ENCODE measurements at places on chromosomes 13 and 19.

- no peak for DNase-seq
Measured at GRCh38 chr13:49097374-49097773, 121.7 kb downstream of the FNDC3A start.

GRCh38 chr13:34265046-34265679 is 447.2 kb downstream of the RFC3 start:
- DNase-seq: no peak

- DNase-seq: peak; percentile 5
Measured at GRCh38 chr19:45200568-45200967, 22.0 kb downstream of the BLOC1S3 start.

DNA sequence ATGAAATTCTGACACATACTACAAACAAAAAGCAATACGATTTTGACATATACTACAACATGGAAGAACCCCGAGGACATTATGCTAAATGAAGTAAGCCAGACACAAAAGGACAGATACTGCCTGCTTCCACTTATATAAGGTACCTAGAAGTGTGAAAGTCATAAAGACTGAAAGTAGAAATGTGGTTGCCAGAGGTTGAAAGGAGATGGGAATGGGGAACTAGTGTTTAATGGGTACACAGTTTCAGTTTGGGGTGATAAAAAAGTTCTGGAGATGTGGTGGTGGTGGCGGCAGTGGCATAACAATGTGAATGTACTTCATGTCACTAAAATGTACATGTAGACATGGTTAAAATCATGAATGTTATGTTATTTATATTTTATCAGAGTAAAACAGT is 12.1 kb upstream of the NDFIP2 start:
- DNase-seq: no peak

GRCh38 chr19:5064896-5065295 is 96.0 kb downstream of the KDM4B start:
- DNase-seq: no peak

DNA sequence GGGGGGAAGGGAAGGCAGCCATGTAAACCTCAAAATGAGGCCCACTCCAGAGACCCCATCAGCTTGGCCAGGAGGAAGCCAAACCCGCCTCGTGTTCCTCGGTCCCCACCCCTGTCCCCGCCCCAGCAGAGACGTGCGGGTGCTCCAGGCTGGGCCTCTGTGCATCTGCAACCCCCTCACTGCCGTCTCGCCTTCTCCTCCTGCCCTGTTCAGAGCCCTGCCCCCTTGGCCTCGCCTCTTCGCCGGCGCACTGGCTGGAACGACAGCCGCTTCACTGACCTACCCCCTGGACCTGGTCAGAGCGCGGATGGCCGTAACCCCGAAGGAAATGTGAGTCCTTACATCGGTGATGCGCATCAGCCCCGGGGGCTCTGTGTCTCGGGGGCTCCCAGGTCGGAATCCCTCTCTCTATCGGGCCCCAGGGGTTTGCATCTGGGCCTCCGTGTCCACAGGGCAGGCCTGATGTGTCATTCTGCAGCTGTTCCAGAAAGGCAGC is 32.2 kb downstream of the TMEM161A start:
- DNase-seq: no peak

DNA sequence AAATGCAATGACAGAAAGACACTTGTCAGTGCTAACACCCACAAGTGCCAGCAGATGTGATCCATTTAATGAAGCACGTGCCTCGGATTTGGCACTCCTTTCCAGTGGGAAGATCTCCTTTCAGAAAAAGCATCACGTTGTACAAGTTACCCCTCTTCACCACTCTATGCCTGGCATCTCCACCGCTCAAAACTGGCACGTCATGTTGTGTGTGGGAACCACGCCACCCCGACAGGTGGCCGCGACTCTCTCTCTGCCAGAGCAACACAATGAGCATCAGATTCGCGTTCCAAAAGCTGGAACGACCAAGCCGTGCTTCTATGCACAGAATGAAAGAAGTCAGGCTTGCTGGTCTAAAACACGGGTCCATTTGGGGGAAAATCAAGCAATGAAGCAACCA is 24.3 kb downstream of the TMTC4 start:
- DNase-seq: no peak

DNA sequence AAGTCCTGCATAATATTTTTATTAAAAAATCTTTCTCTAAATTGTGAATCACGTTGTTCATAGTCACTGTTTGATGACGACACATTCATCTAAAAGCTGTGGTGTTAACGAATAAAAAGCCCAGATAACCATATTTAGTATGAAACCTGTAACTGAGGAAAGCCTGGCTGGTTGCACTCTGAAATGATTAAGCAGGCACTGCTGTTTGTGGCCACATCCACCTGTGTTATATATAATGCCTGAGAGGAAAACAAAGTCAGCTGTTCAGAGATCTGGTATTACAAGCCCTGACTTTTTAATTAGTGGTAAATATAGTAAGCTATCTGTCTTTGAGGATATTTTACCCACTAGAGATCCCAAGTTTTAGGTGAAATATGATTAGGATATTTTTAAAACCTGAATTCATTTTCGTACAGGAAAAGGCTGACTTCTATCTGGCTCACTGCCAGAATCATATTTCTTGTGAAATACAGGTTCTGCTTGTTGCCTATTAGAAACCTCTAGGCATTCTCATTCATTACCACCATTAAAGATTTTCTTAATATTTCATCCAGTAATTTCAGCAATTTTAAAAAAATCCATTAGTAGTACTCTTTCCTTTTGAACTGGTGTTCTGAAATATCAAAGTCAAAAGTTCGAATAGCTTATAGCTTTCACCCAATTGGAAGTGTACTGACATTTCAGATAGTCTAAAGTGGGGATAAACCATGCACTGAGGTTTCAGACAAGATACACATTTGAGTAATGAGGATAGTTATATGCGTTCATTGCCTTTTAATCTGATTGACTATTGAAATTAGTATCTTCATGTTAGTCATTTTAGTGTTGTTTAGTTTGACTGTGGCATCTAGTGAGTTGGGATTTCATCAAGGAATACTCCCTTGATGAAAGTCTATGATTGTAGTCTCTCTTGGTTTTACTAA is 79.7 kb downstream of the LMO7 start:
- DNase-seq: peak; percentile 27

DNA sequence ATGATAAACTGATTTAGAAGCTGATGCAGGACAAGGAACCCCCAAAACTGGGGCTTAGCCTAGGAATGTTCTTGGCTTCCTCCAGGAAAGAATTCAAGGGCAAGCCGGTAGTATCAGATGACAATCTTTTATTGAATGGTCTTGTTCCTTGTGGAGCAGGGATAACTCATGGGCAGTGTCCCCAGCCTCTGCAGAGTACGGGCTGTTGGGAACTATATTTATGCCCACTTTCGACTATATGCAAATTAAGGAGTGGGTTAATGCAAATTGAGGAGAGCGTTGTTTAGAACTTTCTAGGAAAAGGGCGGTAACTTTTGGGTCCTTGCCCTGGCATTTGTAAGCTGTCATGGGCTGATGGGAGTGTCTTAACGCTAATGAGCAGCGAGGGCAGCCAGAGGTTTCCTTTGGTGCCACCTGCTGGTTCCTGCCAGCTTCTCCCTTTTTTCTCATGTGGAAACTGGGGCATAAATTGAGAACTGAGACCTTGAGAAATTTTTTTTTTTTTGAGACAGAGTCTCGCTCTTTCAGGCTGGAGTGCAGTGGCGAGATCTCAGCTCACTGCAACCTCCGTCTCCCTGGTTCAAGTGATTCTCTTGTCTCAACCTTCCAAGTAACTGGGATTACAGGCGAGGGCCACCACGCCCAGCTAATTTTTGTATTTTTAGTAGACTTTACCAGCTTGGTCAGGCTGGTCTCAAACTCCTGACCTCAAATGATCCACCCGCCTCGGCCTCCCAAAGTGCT is 79.4 kb upstream of the ABCC4 start:
- peak; percentile 90 for DNase-seq

DNA sequence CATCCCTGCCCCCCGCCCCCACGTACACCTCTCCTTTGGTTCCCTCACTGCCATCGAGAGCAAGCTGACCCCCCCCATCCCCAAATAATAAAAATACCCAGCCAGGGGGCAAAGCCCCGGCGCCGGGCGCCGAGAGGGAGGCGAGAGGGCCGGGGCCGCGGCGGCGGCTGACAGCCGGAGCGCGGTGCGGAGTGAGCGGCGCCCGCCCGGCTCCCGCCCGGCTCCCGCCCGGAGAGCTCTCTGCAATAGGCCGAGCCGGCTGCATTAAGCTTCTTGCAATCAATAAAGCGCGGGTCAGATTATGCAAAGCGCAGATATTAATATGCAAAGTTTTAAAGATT is 40.9 kb downstream of the DEDD2 start:
- peak; percentile 93 for DNase-seq

- DNase-seq: no peak
Measured at GRCh38 chr19:30070198-30070967, 128.3 kb downstream of the URI1 start.

DNA sequence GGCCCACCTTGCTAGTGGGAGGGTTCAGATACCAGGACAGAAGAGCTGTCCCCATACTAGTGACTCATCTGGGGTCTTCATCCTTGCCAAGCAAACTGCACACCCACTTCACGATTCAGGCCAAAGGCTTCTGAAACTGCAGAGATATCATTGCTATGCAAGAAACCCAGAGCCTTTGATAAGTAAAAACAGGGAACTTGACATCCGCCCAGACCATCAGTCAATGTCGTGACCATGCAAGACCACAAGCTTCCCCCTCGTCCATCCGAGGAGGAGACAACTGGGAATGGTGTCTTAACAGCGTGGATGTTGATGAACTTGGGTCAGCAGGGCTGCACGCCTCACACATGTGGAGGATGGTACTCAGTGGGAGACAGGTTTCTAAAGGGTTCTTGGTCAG is 58.0 kb downstream of the ABCC4 start:
- DNase-seq: no peak

- DNase-seq: no peak
Measured at GRCh38 chr19:7927605-7928333, 1.8 kb upstream of the CTXN1 start.

DNA sequence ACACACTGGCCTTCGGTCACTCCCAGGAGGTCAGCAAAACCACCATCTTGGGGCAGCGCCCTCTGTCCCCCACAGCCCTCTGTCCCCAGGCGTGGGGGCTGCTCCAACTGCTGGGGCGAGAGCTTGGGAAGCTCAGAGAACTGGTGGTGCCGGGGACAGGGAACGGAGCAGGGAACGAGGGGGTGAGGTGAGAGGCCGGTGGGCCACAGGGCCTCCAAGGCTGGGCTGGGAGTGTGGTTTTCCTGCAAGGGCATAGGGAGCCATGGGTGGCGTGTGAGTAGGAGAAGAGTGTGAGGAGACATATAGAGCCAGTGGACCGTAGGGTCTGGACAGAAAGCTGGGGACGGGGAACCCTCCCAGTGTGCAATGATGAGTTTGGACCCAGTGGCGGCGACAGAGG is 34.1 kb downstream of the F2RL3 start:
- no peak for DNase-seq

DNA sequence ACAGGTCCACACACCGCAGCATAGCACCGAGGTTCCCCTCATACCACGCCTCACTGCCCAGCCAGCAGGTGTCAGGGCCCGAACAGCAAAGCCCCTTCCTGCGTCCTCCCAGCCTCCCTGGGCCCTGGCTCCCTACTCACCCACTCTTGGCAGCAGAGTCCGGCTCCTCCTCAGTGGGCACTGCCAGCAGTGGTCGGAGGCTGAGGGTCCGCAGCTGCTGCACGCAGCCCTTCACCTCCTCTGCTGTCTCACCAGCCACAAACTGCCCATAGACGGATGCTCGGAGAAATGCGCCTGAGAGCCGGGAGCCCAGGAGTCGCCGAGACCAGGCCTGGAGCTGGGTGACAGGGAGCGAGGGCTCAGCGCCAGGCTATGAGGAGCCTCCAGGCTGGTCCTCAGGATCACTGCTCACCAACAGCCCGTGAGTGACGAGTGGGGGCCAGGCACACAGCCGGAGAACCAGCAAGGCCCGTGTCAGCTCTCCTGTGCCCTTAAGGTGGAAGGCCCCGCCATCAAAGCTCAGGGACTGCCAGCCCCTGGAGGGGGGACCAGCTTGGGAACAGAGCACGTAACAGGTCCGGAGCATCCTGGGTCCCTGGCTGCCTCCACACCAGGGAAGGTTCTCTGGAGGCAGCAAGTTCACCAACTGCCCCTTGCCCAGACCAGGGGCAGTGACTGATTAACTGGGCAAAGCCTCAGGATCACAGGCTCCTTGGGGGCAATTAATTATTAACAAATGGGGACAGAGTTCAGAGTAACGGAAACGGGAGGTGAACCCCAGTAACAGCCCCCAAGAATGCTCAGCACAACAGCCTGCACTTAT is at the start of gene PRODH2:
PRODH2 (minus strand) TSS at position 626 of the 823 bp plus-strand sequence; CDS start at position 586, 40 bp downstream.
- no peak for DNase-seq

GRCh38 chr19:1049106-1049505 is 9.2 kb downstream of the ABCA7 start:
- DNase-seq: no peak

DNA sequence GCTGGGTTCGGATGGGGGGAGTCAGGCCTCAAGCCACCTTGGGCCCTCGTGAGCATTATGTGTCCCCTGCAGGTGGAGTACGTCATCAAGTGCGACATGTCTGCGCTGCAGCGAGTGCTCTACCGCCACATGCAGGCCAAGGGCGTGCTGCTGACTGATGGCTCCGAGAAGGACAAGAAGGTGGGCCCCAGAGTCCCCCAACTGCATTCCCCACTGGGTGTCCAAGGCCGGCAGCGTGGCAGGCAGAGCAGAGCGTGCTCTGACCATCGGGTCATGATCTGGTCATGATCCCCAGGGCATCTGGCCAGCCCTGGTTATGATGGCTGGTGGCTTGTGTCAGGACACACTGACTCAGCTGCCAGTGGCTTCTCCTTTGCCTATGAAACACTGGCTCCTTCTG is 63.4 kb downstream of the SMARCA4 start:
- DNase-seq: no peak

DNA sequence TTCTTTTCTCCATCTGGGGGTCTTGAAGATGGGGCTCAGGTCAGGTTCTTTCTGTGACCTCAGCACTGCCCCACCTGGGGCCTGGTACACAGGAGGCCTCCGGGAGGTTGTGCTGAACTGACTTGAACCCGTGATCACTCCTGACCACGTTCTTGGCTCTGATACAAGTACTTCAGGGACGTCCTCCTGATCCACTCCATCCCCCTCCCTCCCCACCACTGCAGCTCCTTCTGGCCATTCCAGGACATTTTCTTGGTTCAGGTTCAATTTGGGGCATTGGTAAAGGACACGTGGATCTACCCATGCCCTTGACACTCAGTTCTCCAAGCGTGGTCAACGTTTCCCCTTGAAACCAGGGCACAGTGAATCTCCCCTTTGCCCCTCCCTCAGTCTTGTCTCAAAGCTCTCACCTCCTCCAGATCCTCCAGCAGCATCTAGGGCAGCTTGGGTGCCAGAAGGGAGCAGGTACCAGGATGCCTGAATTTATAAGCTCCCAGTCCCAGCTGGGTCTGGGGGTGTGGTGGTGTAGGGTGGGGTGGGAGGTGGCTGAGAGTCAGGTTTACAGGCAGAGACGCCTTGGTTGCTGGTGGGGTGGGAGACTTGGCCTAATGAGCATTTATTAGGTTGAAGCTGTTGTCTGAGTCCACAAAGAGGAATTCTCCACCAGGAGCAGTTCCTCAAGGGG is at the start of gene KLK15:
KLK15 (minus strand) TSS at position 458 of the 685 bp plus-strand sequence. CDS start 2,082 bp downstream, outside the sequence.
- no peak for DNase-seq

- DNase-seq: peak; percentile 85
Measured at GRCh38 chr13:50344717-50345116, 329.5 kb downstream of the KCNRG start.

Measured in NCI-H1417 (cell line).